ENCODE measurements at places on chromosomes 6 and 20.

- DNase-seq = no peak
Measured at GRCh38 chr6:110741517-110741916, 73.8 kb downstream of the CDK19 start.

DNA sequence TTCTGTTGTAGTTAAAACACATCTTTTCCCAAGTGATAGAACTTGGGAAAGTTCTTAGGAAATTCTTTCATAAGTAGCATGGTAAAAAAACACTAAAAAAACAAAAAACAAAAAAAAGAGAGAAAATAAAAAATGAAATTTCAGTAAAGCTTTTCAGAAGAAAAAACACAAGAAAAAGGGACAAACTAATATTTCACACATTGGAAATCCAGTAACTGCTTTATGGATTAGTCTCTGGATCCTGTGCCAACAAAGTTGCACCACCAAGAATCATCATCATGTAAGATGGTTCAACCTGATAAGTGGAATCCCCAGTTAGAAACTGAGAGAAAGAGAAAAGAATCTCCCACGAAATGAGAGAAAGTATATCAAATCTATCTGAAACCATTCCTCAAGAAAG, 144.2 kb downstream of the GMDS start:
- DNase-seq = no peak

GRCh38 chr6:155174576-155175211, 89.1 kb upstream of the CLDN20 start:
- peak; percentile 85 for DNase-seq

DNA sequence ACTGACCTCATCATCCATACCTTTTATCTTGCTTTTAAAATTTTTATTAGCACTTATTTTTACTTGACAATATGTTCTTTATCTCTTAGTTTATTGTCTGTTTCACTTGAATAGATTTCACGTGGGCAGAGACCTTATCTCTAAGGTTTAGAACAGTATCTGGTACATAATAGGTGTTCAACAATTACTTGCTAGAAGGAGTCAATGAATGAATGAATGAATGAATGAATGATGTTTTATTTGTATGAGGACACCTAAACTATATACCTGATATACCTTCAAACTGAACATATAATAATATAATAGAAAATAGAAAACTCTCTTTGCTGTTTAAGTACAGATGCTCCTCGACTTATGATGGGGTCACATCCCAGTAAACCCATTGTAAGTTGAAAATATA, 412.6 kb downstream of the CDKAL1 start:
- no peak for DNase-seq

GRCh38 chr20:46568570-46569129, 18.2 kb upstream of the OCSTAMP start:
- peak; percentile 40 for DNase-seq

DNA sequence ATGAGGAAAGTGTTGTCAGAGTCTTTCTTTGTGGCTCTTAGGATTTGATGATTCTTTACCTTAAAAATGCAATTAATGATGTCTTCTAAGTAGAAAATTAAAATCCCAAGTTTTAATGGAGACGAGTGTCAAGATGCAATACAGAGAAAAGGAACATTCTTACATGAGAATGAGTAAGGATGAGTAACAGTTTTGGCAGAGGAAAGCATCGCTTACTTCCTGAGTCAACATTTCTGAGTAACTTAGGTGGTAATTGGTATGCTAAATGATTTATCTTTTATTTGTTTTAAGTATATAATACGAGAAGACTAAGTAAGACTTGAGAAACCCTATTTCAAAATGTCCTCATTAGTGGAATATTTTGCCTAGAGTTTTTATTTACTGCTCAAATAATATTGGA, 101.3 kb downstream of the RTN4IP1 start:
- DNase-seq = no peak

GRCh38 chr6:137013031-137013430, 31.7 kb downstream of the IL20RA start:
- DNase-seq = no peak

DNA sequence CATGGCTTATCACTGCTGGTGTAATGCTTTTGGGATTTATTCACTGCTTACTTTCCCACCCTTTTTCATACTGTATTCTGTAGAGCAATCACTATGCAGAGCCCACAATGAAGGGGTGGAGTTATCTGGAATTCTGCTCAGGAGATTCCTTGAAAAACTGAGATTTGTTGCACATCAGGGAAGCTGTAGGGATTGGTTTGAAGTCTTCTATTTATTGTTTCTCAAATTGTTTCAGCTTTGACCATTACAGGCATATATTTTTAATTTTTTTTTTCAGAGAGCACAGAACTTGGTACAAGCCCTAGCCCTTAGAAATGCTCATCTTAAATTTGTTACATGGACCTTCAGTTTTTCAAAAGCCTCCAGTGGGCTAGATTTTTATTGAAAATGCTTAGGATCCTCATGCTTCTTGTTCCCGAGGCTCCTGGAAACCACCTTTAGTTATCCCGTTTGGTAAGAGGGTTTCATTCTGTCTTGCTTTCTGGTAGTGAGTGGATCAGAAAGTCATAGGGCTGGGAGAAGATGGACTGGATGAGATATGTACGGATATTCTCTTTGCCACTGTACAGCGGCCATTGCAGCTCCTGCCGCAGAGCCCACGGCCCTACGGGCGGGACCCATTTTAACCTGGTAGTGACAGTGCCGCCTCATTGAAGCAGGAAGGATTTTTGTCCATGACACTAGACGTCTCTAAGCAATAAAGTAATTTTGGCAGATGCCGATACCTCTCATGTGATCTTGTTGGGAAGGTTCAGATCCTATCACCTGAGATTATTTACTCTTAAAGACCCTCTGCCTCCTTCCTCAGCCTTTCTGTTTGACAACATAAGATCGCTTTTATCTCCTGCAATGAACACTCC, 45.3 kb upstream of the ZNF184 start:
- peak; percentile 59 for DNase-seq

DNA sequence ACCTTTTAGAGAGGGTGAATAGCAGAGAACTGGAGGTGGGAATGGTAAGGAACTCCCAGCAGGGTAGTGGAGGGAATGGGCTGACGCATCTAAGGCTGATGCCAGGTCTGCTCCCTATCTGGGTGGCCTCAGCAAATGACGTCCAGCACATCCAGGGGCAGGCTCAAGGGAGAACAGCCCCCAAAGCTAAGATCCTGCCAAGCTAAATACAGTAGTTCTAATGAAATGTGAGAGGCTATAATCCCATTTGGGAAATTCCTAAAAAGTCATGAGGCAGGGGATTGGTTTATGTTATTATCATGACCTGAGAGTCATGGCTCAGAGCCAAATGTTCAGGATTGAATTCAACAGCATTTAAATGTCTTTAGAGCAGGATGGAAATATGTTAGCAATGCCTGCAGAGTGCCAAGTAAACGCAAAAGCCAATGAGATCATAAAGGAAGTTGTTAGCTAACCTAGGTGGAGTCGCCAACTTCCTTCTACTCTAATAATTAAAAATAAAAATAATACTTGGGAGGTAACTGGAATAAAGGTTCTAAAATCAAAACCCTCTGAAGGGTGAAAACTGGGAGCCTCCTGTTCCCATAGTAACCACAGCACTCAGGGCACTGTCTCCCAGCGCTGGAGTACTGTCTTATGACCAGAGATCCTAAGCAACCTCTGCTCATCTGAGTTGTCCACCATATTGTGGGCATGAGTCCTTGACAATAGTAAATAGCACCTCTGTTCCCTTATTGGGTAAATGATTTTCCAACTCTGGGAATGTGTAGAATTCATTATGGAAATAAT, 34.8 kb downstream of the IYD start:
- peak; percentile 44 for DNase-seq

- no peak for DNase-seq
Measured at GRCh38 chr6:144410059-144410458, 124.9 kb downstream of the UTRN start.

Data from SK-MEL-5 (cell line).